Mammary microvascular endothelial cell (primary cell): ENCODE measurements at places on chromosomes 13 and 19. TPM values are rescaled to one million over a fixed set of nuclear protein-coding genes. Genes with fewer than 3 reads are reported as not detected.

The KASH5 gene
- not detected in 2 replicates for total RNA-seq

The PABPC3 gene
- under 0.01 and 0.05 TPM in 2 replicates for total RNA-seq

The TEX26 gene
- total RNA-seq: not detected in 2 replicates

The KCNJ14 gene
- total RNA-seq: 0.20 and 0.39 TPM in 2 replicates

The VSTM1 gene
- total RNA-seq: not detected in 2 replicates

The MIA gene
- total RNA-seq: not detected in 2 replicates

The PTH2 gene
- total RNA-seq: not detected in 2 replicates

The FUT3 gene
- not detected in 2 replicates for total RNA-seq

The DNAJB1 gene
- 72.9 and 73.2 TPM in 2 replicates for total RNA-seq

The URAD gene
- not detected in 2 replicates for total RNA-seq

The ATP8A2 gene
- 0.05 and 0.07 TPM in 2 replicates for total RNA-seq

The SYCN gene
- total RNA-seq: not detected in 2 replicates

The LYPD3 gene
- 0.10 TPM in 1 of 2 replicates, not detected in the other for total RNA-seq

The GAPDHS gene
- not detected in 2 replicates for total RNA-seq

The ZNF44 gene
- 2.2 and 2.3 TPM in 2 replicates for total RNA-seq

The RFPL4AL1 gene
- not detected in 2 replicates for total RNA-seq

The KLK3 gene
- total RNA-seq: not detected in 2 replicates

The ZNF560 gene
- total RNA-seq: not detected in 2 replicates

The UHRF1 gene
- total RNA-seq: 47.1 and 53.8 TPM in 2 replicates

The TPTE2 gene
- total RNA-seq: not detected in 2 replicates

The KLK2 gene
- not detected in 2 replicates for total RNA-seq

The ATXN8OS gene
- total RNA-seq: not detected in 2 replicates

The CEACAM7 gene
- not detected in 2 replicates for total RNA-seq

The ZNF582 gene
- total RNA-seq: 1.3 and 1.9 TPM in 2 replicates

The SOHLH2 gene
- total RNA-seq: 0.13 TPM in 1 of 2 replicates, not detected in the other

The PLEKHJ1 gene
- 60.6 and 70.9 TPM in 2 replicates for total RNA-seq

The ZNF606 gene
- total RNA-seq: 5.5 and 11.5 TPM in 2 replicates

The SMIM44 gene
- not detected in 2 replicates for total RNA-seq

The ZNF208 gene
- 0.07 and 0.25 TPM in 2 replicates for total RNA-seq

The SCGB2B2 gene
- total RNA-seq: 0.20 TPM in 1 of 2 replicates, not detected in the other

The SLC46A3 gene
- total RNA-seq: 1.7 and 2.2 TPM in 2 replicates

The IZUMO2 gene
- total RNA-seq: not detected in 2 replicates

The PSG2 gene
- total RNA-seq: 0.07 TPM in 1 of 2 replicates, not detected in the other

The FPR3 gene
- total RNA-seq: not detected in 2 replicates

The IGFL4 gene
- total RNA-seq: not detected in 2 replicates

The FGF21 gene
- total RNA-seq: not detected in 2 replicates
